ENCODE measurements at places on chromosomes 3 and 15.

GRCh38 chr15:36774765-36775164 lies 195.3 kb downstream of the CDIN1 start:
- DNase-seq = no peak

GRCh38 chr3:150472421-150472820 lies 64.3 kb downstream of the TSC22D2 start:
- no peak for DNase-seq

DNA sequence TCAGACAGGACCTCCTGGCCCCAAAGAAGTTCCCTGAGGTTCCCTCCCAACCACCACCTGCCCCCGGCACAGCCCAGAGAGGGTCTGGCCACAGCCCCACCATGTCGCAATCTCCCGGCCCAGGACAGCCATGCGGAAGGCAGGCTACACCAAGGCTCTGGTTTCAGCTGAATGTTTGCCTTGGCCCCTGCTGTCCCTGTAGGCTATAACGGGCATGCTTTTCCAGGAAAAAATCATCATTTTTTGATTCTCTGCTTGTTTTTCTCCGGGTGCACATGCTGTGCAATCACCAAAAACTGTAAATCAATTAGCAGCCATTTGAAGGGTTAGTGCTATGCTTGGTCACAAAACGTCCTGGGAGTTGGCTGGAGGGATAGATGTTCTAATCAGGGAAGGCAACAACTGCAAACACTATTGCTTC lies 142.7 kb upstream of the IGF1R start:
- DNase-seq = no peak

GRCh38 chr15:35757361-35757760 lies 211.4 kb upstream of the DPH6 start:
- DNase-seq = no peak

DNA sequence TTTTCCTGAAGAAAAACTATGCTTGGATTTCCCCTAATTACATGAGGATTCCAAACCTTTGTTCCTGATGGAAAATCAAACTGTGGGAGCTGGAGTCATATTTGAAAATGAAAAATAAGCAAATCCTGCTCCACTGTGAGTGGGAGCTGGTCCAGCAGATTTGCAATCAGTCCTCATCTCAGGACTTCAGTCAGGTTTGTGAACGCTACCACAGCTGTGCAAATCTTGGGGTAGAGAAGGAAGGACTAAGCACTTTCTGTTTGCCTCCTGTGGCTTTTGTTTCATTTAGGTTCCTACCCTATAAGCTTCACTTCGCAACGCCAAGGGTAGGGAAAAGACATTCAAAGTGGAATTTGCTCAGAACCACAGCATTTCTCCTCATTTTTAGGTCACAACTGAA lies 238.2 kb downstream of the TUSC7 start:
- no peak for DNase-seq

DNA sequence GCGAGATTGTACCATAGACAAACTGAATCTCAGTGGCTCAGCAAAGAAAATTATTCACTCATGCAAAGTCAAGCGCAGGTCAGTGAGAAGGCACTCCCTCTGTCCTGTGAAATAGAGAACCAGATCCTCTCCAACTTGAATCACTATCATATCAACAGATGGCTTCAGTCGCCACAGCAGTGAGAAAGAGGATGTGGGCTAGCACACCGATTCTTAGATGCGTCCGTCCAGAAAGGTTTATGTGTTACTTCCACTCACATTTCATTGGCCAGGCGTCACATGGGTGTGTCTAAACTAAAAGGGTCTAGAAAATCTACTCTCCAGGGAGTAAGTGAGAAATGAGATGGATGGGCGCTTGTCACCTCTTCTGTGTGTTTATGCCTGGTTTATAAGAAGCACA lies 141.6 kb upstream of the KBTBD8 start:
- DNase-seq = no peak

DNA sequence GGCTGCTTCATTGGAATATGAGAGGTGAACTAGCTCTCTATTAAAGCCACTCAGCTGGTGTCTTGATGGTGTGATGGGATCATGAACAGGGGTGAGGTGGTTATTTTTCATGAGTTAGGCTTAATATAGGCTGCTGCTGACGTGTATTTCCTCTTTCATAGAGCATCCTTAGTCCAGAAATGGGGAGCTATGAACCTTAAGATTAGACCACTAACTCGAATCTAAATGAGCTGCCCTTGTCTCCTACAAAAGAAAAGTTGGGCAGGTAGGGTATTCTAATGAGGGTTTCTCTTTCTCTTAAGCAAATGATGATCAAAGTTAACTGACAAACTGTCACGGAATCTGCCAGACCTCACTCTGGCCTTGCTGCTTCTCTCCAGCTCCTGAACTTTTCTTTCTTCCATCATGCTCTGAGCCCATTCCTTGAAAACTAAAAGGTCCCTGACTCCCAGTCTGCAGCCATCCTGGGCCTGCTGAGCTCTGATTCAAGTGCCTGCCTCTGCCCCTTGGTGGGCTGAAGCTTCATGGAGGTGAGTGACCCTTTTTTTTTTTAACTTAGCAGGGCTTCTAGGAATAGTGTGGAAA lies at the start of gene TRIM69:
TSS of gene TRIM69 (plus strand) at position 348 of the 585 bp plus-strand sequence. CDS start at position 525, 177 bp downstream.
- no peak for DNase-seq

GRCh38 chr3:176262071-176262470 lies 935.2 kb downstream of the TBL1XR1 start:
- no peak for DNase-seq

GRCh38 chr3:39241561-39241960 lies 38.3 kb downstream of the CX3CR1 start:
- no peak for DNase-seq

DNA sequence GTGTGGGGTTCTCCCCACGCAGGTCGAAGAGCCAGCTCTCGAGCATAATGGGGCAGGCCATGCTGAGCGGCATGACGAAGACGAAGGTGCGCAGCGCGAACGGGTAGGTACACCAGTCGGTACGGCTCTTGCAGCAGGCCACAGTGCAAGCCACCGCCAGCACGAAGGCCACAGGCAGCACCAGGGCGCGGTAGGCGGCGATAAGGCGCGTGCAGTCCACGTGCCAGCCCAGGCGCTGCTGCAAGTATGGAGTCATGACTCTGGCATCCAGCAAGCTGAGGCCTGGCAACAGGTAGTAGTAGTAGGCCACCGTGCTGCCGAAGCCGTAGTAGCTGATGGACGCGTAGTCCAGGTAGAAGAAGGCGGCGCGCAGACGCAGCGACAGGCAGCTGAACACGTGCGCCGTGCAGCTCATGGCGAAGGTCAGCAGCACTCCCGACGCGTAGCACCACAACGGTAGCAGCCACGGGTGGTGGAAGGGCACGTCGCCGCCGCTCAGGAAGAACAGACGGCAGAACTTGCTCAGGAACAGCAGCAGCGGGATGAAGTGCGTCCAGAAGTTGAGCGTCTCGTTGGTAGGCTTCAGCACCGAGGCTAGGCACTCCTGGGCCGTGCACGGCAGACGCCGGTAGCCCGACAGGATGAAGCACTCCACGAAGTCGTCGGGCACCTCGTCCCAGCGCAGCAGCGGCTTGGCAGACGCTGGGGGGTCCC lies 797 bp downstream of the PAQR9 start:
- DNase-seq = no peak

- DNase-seq = no peak
Measured at GRCh38 chr15:70091726-70092463, 5.8 kb downstream of the TLE3 start.

GRCh38 chr3:51581524-51581923 lies 43.0 kb downstream of the RAD54L2 start:
- DNase-seq = no peak

DNA sequence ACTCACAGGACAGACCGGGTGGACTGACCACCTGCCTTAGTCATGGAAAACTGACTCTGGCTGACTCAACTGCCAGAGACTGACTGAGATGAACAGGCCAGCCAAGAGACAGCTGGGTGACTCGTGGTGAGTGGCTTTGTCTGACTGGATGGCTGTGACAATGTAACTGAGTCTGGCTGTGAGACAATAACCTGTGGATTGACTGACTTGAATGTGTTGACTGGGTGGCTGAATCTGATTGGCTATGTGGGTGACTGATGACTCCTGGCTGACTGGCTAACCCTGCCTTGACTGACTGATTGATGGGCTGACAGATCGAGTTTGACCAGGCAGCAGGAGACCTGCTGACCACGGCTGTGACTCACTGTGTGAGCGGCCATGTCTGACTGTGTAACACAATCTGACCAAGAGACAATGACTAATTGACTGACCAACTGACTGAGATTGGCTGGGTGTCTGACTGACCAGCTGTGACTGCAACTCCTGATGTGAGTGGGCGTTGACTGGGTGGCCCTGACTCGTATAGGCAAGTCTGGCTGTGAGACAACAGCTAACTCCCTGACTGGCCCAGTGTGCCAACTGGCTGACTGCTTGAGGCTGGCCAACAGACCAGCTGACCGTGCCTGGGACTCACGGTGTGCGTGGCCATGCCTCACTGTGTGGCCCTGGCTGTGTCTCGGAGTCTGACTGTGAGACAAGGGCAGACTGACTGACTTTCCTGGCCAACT lies 509.1 kb downstream of the SHQ1 start:
- peak; percentile 31 for DNase-seq

- no peak for DNase-seq
Measured at GRCh38 chr15:89141885-89142284, 53.6 kb downstream of the ABHD2 start.

DNA sequence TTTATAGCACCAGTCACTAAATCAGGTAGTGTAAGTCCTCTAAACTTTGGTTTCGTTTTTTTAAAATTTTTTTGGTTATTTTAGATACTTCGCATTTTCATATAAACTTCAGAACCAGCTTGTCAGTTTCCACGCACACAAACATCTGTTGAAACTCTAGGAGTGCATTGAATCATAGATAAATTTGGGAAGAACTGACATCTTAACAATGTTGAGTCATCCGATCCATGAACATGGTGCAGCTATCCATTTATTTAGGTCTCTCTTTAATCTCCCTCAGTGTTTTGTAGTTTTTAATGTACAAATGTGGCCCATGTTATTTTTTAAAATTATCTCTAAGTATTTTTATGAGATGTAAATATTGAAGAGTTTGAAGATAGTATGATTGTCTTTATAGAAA lies 17.7 kb downstream of the TICRR start:
- DNase-seq = no peak

GRCh38 chr15:80087104-80087503 lies 27.6 kb downstream of the ZFAND6 start:
- DNase-seq = no peak

DNA sequence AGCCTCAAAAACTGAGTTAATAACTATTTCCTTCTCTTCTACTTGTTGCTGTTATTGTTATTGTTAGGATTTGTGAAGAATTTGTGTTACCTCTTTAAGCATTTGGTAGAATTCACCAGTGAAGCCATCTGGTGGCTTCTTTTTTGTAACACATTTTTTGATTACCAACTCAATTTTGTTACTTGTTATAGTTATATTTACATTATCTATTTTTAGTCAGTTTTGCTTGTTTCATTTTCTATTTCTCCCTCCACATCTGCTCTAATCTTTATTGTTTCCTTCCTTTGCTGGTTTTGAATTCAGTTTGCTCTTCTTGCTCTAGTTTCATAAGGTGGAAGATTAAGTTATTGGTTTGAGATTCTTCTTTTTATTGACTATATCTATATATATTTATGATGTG lies 3.7 kb upstream of the SLC9C1 start:
- no peak for DNase-seq
